ENCODE measurements at places on chromosomes 2 and 18.

GRCh38 chr2:195513119-195513518, 143.9 kb upstream of the SLC39A10 start:
- DNase-seq = no peak

DNA sequence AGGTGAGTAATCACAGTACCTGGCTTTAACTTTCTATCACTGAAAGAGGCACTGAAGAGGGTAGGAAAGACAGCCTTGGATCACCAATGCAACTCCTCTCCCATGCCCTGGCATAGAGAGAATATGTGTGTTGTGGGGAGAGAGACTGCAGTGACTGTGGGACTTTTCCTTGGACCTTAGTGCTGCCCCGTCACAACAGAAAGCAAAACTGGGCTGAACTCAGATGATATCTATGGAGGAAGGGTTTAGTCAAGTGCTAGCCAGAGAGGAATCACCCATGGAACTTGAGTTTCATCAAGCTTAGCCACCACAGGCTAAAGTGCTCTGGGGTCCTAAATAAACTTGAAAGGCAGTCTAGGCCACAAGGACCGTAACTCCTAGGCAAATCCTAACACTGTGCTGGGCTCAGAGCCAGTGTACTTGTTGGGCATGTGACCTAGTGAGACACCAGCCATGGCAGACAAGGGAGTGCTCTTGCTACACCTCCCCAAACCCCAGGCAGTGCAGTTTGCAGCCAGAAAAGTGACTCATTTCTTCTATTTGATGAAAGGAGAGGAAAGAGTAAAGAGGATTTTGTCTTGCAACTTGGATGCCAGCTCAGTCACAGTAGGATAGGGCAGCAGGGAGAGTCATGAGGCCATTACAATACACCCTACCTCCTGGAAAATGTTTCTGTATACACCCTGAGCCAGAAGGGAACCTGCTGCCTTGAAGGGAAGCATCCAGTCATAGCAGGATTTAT, 105.8 kb upstream of the SPOPL start:
- DNase-seq = no peak

DNA sequence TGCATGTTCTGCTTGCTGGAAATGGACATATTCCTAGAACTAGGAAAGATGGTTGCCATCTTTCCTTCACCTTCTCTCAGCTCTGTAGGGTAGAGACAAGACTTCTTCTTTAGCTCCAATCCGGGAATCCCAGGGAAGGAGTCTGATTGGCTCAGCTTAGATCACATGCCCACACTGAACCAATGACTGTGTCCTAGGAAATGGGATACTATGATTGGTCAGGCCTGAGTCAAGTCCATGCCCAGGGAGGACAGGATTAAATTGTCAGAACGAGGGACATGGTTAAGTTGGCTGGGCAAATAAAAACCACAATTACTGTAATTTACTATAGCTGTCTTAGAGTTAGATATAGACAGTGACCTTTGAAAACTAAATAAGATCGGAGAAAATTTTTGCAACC, 31.4 kb downstream of the SEMA4F start:
- no peak for DNase-seq

- DNase-seq = no peak
Measured at GRCh38 chr2:9378433-9379390, 44.6 kb downstream of the ITGB1BP1 start.

GRCh38 chr2:212919238-212919637, 232.2 kb downstream of the IKZF2 start:
- DNase-seq = no peak

- DNase-seq = no peak
Measured at GRCh38 chr18:42712065-42712464, 403.4 kb downstream of the RIT2 start.

GRCh38 chr2:157486596-157487270, 42.8 kb upstream of the CYTIP start:
- no peak for DNase-seq

DNA sequence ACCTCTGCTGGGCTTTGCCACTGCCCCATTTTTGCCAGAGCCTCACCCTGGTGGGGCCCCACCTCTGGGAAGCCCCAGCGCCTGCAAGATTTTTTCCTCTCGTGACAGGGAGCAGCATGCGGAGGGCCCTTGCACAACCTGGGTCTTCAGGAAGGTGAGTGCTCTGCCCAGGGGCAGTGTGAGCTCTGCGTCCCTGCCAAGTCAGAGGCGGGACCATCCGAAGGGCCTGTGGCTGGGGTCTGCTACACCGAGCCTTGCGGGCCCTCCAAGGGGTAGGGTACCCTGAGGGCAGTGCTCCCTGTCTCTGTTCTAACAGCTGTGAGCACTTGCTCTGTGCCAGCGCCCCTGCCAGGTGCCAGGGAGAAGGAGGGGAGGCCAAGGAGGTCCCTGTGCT, 5.8 kb upstream of the ODC1 start:
- no peak for DNase-seq

GRCh38 chr2:104584393-104584792, 269.5 kb upstream of the POU3F3 start:
- DNase-seq = no peak

GRCh38 chr2:100252811-100253698, 69.2 kb downstream of the LONRF2 start:
- no peak for DNase-seq

DNA sequence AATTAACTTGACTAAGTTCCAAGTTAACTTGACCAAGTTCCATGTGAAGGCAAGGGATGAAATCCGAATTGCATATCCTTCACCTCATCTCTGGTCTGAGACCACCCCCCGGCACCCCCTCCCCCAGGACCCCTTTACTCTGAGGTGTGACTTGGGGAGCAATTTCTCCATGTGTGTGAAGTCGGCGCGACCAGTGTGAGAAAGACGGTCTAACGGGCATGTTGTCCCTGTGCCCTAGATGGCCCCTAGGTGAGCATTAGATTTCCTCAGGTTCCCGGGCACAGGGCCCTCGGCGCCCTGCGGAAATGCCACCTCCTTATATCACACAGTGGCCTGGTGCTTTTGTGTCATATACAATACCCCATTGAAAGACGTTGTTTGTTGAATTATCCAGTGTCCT, 137.1 kb downstream of the CTIF start:
- no peak for DNase-seq

DNA sequence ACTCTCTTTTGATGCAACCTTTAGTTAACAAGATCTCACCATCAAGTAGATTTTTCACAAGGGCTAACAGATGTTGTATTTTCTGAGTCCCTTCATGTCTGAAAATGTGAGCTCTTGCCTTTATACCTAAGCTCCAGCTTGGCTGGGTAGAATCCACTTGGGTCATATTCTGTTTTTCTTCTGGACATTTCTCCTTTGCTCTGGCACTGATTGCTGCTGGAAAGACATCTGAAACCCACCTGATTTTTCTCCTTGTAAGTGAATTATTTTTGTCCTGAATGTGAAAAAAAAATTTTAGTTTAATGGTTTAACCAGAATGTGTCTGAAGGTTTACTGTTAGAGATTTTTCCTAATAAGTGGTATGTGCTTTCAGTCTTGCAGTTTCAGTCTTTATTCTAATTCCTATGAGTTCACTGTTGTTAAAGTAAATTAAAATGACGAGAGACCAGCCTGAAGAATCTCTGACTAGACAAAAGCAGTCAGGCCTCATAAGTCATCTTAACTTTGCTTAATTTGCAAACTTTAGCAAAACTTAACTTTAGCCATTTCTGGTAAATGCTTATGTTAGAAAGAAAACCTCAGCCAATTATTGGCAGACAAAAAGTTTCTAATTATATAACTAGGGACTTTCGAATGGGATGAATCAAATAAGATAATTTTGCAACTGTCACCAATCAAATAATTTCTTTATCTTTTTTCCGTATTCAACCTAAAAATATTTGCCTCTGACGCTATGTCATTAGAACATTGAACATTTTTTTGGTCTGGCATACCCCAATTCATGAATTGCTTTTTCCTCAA, 70.8 kb downstream of the ACAA2 start:
- DNase-seq = no peak

DNA sequence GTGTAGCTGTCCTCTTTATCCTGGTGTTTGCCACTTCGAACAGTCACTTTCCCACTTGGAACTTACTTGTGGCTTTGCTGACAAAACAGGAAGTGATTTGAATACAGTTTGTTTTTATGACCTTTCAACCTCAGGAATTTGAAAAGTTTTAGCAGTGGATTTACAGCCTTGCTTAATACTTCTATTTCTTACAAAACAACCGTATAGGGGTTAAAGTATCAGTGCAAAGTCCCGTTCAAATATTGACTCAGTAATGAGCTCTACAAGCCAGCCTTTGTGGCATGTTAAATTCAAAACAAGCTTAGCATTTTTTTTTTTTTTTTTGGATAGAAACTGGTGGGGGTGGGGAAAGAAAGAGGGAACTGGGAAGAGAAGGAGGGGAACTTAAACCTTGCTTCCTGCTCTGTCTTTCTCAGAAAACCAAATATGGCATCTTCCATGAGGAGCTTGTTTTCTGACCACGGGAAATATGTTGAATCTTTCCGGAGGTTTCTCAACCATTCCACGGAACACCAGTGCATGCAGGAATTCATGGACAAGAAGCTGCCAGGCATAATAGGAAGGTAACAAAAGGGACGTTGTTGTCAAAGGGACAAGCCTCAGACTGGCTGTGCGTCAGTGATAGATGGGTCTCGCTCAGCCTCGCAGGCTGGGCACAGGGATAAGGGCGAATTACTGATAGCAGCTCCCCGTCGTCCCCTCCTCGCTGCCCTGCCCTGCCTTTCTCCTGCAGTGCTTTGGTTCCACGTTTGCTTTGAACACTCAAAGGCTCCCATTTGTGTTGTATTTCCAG, at the start of gene HNMT:
TSS of gene HNMT (plus strand) at position 408 of the 793 bp plus-strand sequence. CDS start at position 427, 19 bp downstream.
- DNase-seq = no peak

DNA sequence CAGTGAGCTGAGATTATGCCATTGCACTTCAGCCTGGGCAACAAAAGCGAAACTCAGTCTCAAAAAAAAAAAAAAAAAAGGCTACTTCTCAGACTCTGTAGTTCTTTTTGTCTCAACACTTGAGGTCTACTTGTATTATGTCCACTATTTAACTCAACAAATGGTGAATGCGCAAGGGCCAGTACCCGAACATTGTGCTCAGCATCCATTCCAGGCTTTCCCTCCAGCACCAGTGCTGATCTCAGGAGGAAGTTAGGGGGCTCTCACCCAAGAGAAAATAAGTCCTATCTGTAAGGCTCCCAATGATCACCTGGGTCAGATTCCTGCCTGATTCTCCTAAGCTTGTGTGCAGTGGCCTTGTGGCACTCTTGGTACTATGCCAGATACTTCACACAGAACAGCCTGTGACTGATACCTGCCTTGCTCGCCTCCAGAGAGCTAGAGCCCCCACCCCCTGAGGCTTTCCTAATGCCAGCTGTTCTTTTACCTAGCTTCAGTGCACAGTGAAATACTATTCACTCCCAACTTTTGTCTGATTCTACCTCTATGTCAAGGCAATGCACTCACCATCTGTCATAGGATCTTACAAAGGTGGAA, 74.9 kb downstream of the INO80D start:
- DNase-seq = no peak

DNA sequence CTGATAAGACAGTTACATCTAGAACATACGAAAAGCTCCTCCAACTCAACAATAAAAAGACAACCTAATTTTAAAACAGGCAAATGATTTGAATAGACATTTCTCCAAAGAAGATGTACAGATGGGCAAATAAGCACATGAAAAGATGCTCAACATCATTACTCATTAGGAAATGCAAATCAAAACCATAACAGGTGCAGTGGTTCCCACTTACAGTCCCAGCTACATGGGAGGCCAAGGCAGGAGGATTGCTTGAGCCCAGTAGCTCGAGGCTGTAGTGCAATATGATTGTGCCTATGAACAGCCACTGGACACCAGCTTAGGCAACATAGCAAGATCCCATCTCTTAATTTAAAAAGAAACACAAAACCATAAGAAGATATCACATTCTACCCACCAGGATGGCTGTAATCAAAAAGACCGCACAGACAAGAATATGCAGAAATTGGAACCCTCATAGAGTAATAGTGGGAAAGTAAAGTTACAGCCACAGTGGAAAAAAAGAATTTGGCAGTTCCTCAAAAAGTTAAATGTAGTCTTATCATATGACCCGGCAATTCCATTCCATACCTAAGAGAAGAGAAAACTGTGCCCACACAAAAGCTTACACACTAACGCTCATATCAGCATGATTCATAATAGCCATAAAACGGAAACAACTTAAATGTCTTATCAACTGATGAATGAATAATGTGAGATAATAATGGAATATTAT, 30.5 kb upstream of the ARMC9 start:
- DNase-seq = no peak

- no peak for DNase-seq
Measured at GRCh38 chr2:95346738-95347671, 49.9 kb downstream of the KCNIP3 start.

DNA sequence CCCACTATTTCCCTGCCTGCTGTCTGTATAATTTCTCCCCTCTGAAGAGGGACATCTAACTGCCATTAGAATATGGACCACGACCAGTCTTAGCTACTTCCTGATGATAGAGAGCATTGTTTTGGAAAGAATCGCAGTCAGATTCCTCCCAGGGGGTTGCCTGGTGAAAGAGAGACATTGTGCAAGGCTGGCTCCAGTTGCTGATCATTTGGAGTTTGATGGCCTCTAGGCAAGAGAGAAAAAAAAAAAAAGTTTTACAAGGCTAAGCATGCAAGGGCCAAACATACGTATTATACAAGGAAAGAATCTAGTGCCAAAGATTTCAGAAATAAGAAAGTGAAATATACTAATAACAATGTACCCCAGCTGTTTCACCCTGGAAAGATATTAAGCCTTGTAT, 182.2 kb downstream of the CMPK2 start:
- DNase-seq = no peak

DNA sequence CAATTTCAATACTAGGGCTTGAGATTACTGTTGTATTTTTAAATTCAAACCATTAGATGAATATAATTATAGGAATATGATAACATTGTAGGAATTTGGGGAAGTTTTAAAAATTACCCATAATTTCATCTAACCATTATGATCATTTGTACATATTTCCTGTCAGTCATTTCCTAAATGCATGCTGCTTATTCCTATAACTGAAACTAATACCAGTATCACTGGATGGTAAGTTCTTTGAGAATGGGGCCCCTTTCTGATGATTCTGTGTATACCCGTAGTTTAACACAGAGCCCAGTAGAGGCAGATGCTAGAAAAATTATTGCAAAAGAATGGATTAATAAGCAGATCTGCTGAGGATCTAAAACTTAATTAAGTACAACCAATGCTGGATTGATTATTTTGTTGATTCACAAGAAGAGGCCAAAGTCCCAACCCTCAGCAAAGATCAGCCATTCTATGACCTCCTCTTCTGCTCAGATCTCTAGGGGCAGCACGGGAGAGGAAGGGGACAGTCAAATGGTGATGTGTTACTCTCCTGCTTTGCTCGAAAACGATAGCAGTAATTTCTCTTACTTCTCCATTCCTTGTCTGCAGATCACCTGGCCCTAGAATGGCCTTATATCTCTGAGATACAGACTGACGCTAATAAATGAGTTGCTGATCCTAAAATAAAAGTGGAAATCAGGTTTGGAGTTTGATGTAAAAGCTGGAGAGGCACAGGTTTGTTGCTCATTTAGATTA, 69.5 kb upstream of the PELI1 start:
- no peak for DNase-seq

All from CD4-positive, alpha-beta T cell treated with Interleukin-17A for 4 hours (primary cell).